Fibroblast of villous mesenchyme (primary cell): ENCODE measurements at places on chromosomes 12 and 14.

GRCh38 chr12:56922031-56922430, 12.2 kb downstream of the SDR9C7 start:
- DNase-seq = no peak

DNA sequence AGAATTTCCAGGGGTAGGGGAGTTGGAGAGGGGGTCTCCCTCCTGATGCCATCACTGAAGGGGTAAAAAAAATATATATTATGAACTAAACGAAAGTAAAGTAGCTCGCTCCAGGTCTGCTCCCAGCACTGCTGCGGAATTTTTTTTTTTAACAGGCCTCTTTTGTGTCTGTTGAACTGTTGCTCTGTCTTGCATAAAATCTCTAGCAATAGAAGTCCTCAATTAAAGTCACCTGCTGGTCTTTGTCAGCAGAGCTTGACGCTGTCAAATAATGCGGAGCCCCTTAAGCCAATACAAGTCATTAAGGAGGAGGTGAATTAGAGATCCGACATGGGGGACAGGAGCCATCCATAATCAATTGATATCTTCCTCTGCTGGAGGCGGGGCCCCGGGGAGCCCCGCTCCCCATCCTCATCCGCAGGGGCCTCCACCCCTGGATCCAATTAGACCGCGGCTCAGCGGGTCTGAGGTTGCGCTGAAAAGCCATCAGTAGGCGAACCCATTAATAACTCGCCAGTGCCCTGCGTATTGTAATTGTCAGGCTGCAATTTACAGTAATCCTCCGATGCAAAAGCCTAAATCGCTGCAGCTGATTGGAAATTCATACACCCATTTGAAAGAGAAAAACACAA, 85.6 kb downstream of the DICER1 start:
- DNase-seq = no peak

DNA sequence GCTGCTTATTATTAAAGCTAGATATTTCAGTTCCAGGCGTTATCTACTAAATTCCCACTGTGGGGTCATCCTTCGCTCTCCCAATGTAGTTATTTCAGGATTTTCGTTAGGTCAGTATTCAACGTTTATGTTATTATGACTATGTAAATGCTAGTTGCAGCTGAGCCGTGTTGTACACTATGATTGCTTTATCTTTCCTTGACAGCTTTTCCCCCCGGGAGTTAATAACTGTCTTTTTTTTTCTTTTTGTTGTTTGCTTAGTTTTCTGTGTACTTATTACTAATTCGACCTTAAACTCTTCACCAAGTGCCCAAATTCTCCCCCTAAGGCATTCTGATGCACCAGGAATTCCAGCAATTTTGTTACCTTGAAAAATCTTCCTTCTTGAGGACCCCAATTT, 48.5 kb downstream of the SUDS3 start:
- no peak for DNase-seq

DNA sequence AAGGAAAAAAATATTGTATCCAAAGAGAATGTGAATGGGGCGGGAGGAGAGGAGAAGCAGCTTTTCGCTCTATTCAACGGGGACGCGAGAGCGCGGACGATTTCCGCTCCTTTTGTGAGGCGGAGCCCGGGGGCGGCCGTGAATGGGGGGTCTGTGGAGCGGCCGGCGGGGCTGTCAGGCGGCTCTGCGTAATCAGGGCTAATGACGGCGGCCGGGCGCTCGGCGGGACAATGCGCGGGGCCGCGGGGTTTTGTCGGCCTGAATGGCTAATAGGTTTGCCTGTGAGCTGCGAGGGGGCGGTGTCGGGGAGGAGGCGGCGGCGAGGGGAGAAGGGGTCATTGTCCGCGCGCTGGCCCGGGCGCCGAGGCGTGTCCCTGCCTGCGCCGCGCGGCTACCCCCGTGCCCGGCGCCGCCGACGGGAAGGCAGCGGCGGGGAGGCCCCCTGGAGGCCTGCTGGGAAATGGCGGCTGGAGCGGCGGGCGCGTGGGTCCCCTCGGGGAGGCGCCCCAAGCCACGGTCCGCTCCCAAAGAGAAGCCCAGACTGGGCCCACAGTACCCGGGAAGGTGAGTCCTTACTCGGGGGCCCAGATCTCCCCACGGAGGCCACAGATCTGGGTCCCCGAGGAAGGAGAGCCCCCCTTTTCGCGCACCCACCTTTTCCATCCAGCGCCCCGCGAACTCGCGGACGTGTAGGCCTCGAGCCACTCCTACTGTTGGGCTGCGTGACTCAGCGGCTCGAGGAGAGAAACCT, 6.0 kb downstream of the SIX6 start:
- no peak for DNase-seq

GRCh38 chr14:74015963-74016362, 3.1 kb downstream of the ENTPD5 start:
- peak; percentile 9 for DNase-seq

DNA sequence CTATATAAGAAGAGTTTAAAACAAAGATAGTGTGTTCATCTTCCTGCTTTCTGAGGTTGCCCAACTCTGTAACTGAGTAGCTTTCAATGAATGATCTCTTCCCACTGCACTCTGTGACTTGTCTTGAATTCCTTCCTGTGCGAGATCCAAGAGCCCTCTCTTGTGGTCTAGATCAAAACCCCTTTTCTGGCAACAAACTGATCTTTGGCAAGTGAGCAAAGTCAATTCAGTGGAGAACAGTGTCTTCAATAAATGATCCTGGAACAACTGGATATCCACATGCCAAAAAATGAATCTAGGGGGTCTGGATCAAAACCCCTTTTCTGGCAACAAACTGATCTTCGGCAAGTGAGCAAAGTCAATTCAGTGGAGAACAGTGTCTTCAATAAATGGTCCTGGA, 8.5 kb downstream of the CFAP54 start:
- DNase-seq = peak; percentile 25

GRCh38 chr14:89027097-89027740, 202.8 kb downstream of the TTC8 start:
- no peak for DNase-seq

GRCh38 chr14:33165144-33165925, 226.7 kb downstream of the NPAS3 start:
- peak; percentile 44 for DNase-seq
